T-cell (primary cell): ENCODE measurements at places on chromosomes 3 and 15.

GRCh38 chr3:146746190-146746589, 141.0 kb upstream of the PLSCR5 start:
- no peak for DNase-seq

DNA sequence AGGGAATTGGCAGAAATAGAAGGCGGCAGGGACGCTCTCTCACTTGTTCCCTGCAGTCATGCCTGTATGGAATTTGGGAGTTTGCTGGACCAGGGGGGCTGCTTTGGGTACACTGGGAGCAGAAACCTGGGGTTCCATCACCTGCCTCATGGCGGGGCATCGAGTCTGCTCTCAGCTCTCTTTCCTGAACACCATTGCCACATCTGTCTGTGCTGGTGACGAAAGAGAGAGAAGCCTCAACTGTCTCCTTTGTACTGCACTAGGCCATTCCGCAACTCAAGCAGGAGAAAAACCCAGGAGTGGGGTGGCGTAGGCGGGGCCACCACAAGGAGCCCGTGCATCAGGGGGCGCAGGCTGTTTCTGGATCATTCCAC, 14.0 kb downstream of the TMEM158 start:
- DNase-seq, result no peak

GRCh38 chr3:11076711-11077110, 77.6 kb upstream of the HRH1 start:
- DNase-seq, result no peak

DNA sequence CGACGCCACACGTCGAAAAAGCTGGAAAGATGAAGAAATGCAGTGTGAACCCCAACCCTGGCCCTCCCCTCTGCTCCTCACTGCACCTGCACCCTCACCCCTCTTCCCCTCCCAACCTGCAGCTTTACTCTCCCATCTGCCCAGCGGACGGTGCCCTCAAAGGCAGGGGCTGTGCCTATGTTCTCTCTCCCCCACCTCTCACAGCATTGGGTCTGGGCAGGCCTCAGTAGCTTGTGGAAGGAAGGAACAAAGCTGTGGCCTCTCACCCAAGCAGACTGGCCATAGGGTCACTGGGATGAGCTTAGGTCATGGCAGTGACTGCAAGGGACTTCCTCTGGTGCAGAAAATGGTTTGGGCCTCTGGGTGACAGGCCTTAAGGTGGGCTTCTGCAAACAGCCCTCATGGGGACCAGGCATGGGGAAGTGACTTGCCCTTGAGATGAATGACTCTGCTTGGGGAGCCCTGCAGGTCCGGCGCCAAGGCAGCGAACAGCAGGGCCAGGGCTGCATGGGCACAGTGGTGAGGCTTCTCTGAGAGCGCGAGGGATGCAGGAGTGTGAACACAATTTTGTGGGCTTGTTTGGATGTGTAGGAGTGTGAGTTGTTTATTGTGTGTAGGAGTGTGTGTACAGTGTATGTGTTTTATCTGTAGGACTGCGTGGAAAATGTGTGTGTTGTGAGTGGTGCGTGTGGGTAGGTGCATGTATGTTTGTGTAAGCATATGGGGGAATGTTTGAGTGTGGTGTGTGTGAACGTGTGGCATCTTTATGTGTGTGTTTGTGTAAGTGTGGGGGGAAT, 29.2 kb downstream of the SRPRB start:
- DNase-seq, result no peak

- DNase-seq, result no peak
Measured at GRCh38 chr15:39939487-39940452, 5.9 kb downstream of the EIF2AK4 start.

GRCh38 chr3:39501059-39501458, 33.6 kb downstream of the MOBP start:
- DNase-seq, result no peak

DNA sequence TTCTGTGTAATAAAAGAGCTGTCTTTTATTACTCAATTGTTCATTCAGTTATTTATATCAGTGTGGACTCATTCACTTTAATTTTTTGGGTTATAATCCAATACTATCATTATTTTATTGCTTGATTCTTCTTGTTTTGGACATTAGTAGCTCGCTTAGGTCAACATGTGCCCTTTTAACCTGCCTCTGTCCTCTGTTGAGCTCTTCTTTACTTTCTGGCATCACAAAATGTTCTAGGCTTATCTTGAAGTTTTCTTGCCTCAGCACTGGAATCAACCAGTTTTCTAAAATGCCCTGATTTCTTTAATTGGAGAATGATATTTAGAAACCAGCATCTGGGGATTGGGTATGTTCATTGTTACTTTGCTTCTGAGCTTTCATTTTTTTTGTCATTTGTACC, 82.2 kb downstream of the LEKR1 start:
- no peak for DNase-seq

- DNase-seq, result no peak
Measured at GRCh38 chr3:105691053-105691452, 177.8 kb downstream of the CBLB start.

- DNase-seq, result no peak
Measured at GRCh38 chr3:23161896-23162570, 41.1 kb upstream of the UBE2E2 start.

DNA sequence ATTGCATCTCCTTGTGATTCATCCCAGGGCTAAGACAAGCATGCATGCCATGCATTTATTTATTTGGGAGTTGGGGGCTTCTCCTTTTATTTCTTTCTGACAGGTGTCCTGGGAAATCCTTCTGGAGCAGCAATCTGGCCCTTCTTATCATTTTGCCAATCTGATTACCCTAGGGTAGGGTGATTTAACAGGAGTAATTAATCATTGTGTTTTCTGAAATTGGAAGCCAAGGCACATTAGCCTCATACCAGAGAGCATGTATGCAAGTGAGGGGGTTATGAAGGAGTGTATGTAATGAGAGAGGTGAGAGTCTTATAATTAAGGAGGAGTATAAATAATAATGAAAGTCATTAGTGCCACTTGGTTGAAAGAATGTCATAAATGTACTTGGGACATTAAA, 37.4 kb upstream of the ARPP21 start:
- DNase-seq, result no peak

GRCh38 chr15:40130118-40130517, 21.4 kb upstream of the BMF start:
- no peak for DNase-seq
